ENCODE measurements at places on chromosomes 16 and 17. TPM values are rescaled to one million over a fixed set of nuclear protein-coding genes. Genes with fewer than 3 reads are reported as not detected.

DNA sequence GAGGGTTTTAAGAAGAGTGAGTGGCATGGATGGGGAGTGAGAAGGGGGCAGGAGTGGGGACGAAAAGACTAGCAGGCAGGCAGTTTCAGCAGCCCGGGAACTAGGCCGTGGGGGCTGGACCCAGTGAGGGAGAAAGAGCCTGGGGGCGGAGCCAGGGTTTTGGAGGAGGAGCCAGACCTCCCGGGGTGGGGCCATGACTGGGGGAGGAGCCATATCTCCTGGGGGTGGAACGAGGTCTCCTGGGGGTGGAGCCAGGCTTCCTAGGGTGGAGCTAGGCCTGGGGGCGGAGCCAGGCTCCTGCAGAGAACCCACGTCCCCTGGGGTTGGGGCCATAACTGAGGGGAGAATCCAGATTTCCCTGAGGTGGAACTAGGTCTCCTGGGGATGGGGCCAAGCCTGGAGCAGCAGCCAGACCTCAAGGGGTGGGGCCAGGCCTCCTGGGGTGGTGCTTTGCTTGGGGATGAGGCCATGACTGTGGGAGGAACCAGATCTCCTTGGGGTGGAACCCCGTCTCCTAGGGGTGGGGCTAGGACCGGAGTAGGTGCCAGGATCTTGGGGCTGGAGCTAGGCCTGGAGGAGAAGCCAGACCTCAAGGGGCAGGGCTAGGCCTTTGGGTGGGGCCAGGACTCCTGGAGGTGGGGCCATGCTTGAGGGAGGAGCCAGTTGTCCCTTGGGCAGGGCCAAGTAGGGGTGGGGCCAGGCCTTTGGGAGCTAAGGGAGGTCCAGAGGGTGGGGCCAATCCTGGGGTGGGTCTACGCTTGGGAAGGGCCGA is 41.7 kb upstream of the JPH3 start:
- H3K27ac ChIP-seq, result no peak overlapping the region
- H3K4me1 ChIP-seq, result peaks cover 10% of the 10 kb centered on the region
- H3K27me3 ChIP-seq, result no peaks in the 10 kb centered on the region
- DNase-seq, result no peak
- no peaks in the 10 kb centered on the region for H3K36me3 ChIP-seq
- H3K4me3 ChIP-seq, result no peak overlapping the region

DNA sequence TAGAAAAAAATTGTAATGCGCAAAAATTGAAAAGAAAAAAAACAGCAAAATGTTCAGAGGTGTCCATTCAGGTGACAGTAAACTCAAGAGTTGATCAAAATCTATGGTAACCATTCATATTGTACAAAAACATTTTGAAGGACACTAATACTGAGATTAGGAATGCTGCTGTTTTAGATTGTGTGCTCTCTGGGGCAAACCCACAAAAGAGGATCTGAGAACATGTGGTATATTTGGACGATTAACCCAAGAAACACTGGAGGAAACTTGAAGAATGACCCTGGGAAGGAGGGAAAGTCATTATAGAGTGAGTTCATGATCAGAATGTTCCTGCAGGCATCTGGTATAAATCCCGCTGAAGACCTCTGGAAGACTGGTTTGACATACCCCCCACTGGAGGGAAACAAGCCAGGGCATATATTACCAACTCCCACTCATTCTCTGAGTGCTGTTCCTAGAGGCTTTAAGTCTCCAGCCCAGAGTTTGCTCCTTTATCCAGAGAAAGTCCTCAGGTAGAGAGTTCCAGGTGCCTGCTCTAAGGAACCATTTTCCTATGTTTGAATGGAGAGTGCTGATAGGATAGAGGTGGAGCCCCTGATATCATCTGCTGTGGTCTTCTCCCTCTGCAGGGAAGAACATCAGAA is 1.2 kb downstream of the KRTAP4-2 start:
- no peaks in the 10 kb centered on the region for H3K27me3 ChIP-seq
- no peak overlapping the region for H3K4me3 ChIP-seq
- no peaks in the 10 kb centered on the region for H3K36me3 ChIP-seq
- no peaks in the 10 kb centered on the region for H3K4me1 ChIP-seq

DNA sequence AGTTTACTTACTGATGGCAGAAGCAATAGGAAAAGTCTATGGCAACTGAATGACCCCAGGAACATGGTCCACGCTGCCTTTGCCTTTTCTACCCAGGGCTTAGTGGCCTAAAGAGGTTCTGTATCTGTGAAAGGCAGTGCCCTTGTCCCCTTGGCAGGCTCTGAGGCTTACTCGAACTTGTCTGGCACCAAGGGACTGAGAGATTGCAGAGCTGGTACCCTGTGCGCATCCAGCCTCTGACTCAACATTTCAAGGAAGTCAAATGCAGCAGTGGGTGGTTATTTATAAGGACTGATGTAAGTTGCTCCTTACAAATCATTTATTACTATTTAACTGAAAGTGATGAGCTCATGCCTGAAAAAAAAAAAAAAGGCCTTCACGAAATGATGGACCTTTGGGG is 299.9 kb upstream of the MYOCD start:
- no peak overlapping the region for H3K4me3 ChIP-seq
- H3K36me3 ChIP-seq, result no peaks in the 10 kb centered on the region
- DNase-seq, result peak; percentile 93
- H3K27ac ChIP-seq, result peak overlapping the region; percentile 90
- peaks cover 54% of the 10 kb centered on the region for H3K4me1 ChIP-seq

GRCh38 chr16:25270577-25270976 is 12.9 kb upstream of the ZKSCAN2 start:
- H3K4me1 ChIP-seq, result no peaks in the 10 kb centered on the region
- DNase-seq, result no peak
- H3K4me3 ChIP-seq, result no peak overlapping the region
- H3K36me3 ChIP-seq, result no peaks in the 10 kb centered on the region
- H3K27ac ChIP-seq, result no peak overlapping the region

DNA sequence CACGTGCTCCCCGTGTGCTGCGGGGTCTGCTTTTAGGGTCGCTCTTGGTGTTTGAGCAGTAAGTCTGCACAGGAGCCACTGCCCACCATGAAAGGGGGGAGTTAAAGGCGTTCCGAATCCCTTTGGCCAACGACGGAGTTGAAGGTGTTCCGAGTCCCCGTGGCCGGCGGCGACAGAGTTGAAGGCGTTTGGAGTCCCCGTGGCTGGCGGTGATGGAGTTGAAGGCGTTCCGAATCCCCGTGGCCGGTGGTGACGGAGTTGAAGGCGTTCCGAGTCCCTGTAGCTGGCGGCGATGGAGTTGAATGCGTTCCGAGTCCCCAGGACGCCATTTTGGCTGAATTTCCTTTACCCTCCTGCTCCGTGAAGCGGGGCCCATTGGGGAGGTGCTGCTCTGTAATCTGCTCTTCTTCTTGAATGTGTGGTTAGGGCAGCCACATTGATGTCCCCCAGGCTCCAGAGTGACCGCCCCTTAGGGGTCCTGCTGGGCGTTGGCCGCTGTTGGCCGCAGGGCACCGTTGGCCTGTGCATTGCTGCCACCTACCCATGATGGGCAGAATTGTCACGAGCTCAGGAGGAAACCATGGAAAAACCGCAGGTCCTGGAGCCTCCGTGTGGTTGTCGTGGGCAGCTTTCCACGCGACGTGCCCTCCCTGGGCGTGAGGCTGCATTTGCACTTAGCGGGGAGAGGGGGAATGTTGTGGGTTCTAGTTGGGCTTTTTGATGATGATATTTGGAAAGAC is 73.7 kb upstream of the ZNF750 start:
- no peak overlapping the region for H3K4me3 ChIP-seq
- H3K27ac ChIP-seq, result no peak overlapping the region
- no peaks in the 10 kb centered on the region for H3K4me1 ChIP-seq
- no peaks in the 10 kb centered on the region for H3K36me3 ChIP-seq
- H3K27me3 ChIP-seq, result no peaks in the 10 kb centered on the region

DNA sequence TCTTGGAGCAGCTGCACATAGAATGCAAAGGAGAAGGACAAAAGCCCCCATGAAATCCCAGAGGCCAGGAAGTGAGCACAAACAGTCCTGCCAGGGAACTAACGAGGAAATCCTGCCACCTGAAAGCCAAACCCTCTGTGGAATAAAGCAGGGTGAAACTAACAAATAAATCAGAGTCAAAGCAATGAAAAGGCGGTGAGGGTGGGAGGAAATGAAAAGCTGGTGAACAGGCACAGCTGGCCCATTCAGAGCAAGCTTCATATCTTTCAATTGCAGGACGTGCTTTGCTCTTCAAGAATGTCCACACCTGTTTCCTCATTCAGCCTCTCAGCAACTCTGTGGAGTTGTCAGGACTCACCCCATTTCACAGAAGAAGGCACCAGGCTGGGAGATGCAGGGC is 108.1 kb downstream of the ABCC12 start:
- H3K4me3 ChIP-seq, result no peak overlapping the region
- H3K4me1 ChIP-seq, result no peaks in the 10 kb centered on the region
- no peaks in the 10 kb centered on the region for H3K36me3 ChIP-seq
- H3K27ac ChIP-seq, result no peak overlapping the region
- no peak for DNase-seq
- peaks cover 5% of the 10 kb centered on the region for H3K27me3 ChIP-seq

DNA sequence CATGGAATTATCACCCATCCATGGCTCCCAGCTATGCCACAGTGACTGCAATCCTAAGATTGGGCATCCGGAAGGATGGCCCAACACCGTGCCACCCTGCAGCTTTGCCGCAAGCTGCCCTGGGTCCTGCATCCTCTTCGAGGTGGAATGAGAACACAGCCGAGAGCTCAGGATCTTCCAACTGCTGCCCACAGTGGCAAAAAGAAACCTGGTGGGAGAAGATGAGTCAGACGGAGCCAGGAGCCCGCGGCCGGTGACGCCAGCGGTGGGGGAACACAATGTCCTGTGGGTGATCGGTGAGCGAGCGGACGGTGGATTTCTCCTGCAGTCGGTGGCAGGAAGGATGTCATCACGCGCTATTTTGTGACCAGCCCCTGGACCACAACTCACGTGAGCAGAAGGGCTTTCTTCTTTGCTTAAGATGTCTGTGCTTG is 20.1 kb downstream of the CD7 start:
- peak overlapping the region; percentile 52 for H3K4me3 ChIP-seq
- peak overlapping the region; percentile 84 for H3K27ac ChIP-seq
- DNase-seq, result peak; percentile 97
- no peaks in the 10 kb centered on the region for H3K36me3 ChIP-seq
- H3K4me1 ChIP-seq, result peaks cover 59% of the 10 kb centered on the region
- no peaks in the 10 kb centered on the region for H3K27me3 ChIP-seq

DNA sequence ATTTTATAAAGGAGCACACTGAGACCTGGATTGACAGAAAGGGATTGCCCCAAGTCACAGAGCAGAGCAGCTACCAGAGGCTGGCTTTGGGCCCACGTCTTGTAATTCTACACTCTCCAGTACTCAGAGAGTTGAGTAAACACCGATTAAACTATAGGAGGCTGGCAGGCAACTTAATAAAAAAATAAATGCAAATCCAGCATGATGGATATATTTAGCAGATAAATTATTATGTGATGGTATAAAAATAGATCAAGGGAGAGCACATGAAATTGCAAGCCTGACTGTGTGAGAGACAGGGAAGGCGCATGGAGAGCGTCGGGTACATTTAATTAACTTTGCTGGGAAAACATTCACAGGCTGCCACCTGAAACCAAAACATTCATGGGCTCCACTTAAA is 87.7 kb upstream of the CCL2 start:
- no peak overlapping the region for H3K4me3 ChIP-seq
- no peak for DNase-seq
- peaks cover 5% of the 10 kb centered on the region for H3K4me1 ChIP-seq
- H3K27ac ChIP-seq, result no peak overlapping the region

- no peak overlapping the region for H3K27ac ChIP-seq
- no peak for DNase-seq
- peaks cover 50% of the 10 kb centered on the region for H3K36me3 ChIP-seq
- H3K4me1 ChIP-seq, result no peaks in the 10 kb centered on the region
- no peak overlapping the region for H3K4me3 ChIP-seq
These were observed 29.3 kb downstream of the KIFC3 start for GRCh38 chr16:57773019-57773418.

DNA sequence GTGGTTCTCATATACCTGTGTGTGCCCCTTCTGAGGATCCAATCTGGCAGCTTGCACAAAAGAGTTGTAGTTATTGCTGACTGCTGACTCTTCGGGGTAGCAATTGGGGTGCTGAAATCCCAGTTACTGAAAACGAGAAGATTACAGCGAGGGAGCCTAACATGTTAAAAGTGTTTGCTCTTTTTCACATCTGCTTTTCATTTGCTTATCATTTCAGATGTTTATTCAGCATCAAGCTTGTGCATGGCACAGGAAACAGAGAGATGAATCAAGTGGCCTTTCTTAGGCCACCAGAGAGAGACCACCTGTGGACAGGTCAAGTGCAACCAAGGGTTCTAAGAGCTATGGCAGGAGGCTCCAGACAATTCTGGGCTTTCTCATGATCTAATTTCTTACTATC is 16.9 kb downstream of the DHRS7B start:
- H3K27me3 ChIP-seq, result no peaks in the 10 kb centered on the region
- no peak overlapping the region for H3K4me3 ChIP-seq
- H3K36me3 ChIP-seq, result peaks cover 4% of the 10 kb centered on the region
- H3K4me1 ChIP-seq, result no peaks in the 10 kb centered on the region

DNA sequence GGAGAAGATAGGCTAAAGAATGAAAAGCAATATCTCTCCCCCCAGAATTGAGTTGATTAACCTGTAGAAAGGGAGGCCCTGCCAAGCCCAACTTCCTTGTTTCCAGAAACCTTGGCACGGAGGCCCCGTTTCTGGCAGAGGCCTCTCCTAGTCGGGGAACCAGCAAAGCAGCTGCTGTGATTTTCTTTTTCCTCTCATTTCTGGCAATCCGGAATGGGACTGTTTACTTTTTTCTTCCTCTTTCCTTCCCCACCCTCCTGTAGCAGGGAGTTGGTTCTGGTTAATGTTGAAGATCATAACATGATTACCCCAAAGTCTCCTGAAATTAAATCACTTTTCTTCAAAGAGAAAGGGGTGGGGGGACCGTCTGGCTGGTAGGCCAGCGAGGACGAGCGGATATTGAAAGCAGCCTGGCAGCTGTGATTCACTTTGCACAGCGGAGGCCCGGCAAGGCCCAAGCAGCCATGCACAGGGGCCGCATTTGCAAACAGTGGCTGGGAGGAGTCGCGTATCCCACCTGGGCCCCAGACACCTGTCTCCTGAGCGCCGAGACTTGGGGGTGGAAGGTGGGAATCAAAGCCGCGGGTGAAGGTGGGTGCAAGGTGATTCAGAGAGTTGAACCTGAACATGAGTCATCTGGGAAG is 51.5 kb downstream of the NTN1 start:
- peaks cover 16% of the 10 kb centered on the region for H3K4me1 ChIP-seq
- peak overlapping the region; percentile 68 for H3K27ac ChIP-seq
- H3K27me3 ChIP-seq, result no peaks in the 10 kb centered on the region
- peak overlapping the region; percentile 7 for H3K4me3 ChIP-seq
- no peaks in the 10 kb centered on the region for H3K36me3 ChIP-seq
- DNase-seq, result peak; percentile 80

GRCh38 chr16:74296432-74297144 is at the start of gene PSMD7:
TSS of gene PSMD7 (plus strand) at chr16:74296814. CDS start at chr16:74296915, 101 bp downstream.
- peaks cover 16% of the 10 kb centered on the region for H3K36me3 ChIP-seq
- H3K4me1 ChIP-seq, result peaks cover 35% of the 10 kb centered on the region
- H3K4me3 ChIP-seq, result peak within 1 kb of the TSS; percentile 95
- H3K27me3 ChIP-seq, result no peaks in the 10 kb centered on the region
- peak; percentile 96 for DNase-seq

- H3K4me1 ChIP-seq, result no peaks in the 10 kb centered on the region
- H3K36me3 ChIP-seq, result peaks cover 20% of the 10 kb centered on the region
- DNase-seq, result no peak
- no peak overlapping the region for H3K4me3 ChIP-seq
These were observed 17.3 kb downstream of the DBNDD1 start for GRCh38 chr16:90001761-90002503.

B4GALNT2 gene
- total RNA-seq, result not detected

FBXW10 gene
- total RNA-seq, result 0.33 TPM

TRIM72 gene
- total RNA-seq, result under 0.01 TPM

KREMEN2 gene
- not detected for total RNA-seq

PALB2 gene
- total RNA-seq, result 10.7 TPM

NKD1 gene
- 18.0 TPM for total RNA-seq

TIGD7 gene
- 4.3 TPM for total RNA-seq

HAP1 gene
- total RNA-seq, result 3.9 TPM
